ENCODE measurements at places on chromosomes 3 and 15.

GRCh38 chr3:55497250-55497649 is 10.1 kb upstream of the WNT5A start:
- no peak for DNase-seq

DNA sequence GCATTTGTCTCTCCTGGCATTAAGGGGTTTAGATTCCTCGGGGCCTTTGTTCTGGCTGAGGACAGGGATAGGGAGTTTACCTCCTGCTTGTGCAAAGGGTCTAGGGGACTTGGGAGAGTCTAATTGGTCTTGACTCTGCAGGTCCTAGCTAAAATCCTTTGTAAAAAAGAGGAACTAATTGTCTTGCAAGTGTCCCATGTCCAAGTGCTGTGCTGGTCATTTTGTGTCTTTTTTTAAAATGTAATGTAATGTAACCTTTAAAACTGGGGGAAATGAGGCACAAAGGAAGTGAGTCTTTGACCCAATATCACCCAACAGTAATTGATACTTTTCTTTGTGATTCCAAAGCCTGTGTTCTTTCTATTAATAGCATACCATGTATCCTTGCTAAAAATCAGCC is 14.9 kb upstream of the C3orf80 start:
- no peak for DNase-seq

DNA sequence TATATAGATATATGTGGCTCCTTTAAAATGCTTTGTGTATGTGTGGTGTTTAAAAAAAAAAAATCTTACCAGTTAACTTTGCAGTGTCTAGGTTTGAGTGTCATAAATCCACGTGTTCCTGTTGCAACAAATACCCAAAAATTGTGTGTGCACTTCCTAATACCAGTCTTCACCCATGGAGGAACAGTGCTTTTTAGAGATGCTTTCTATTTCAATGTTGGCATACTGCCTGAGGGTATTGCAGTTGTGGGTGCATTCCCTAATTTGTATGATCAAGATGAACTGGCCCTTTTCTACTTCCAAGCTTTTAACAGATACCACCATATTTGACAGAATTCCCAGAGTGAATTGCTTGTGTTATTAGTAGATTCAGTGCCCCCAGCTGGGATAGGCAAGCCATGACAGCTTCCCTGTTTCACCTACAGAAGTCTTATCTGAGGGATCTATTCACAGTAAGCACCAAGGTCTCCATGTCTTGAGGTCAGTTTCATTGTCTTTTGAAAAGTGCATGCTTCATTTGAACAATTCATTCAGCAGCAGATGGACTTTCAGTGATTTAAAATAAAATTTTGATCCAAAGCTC is 68.9 kb upstream of the GOLGA6B start:
- DNase-seq: no peak

DNA sequence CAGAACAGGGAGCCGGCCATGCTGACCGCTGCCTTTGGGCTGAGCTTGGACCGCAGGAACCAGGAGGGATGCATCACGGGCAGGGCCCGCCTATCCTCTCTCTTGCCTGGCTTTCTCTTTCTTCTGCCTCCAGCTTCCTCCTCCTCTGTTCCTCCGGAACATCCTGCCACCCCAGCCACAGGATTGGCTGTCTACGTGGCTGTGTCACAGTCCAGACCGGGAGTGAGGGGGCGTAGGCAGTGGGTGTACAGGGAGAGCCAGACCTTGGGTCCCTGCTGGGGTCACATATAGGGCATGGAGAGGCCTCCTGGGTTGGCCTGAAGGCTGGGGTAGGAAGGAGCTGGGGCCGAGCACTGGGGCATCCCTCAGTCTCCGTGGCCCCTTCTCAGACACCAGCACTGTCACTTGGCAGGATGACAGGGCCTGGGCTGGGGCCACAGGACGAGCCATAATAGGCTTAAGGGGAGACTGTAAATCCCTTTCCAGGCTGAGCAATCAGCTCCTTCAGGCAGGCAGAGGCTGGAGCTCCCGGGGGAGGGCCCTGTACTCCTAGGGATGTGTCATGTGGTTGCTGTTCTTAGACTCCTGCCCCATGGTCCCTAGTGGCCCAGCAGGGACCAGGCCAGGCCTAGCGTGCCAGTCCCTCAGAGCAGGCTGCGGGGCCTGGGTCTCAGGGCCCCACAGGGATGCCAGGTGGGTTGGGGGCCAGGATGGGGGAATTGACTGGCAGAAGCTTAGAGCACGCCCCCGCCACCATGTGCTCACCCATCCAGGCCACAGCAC is 25.4 kb downstream of the LINGO1 start:
- DNase-seq: no peak

GRCh38 chr3:183447206-183448001 is 19.0 kb upstream of the MCF2L2 start:
- peak; percentile 74 for DNase-seq

Data from CD4-positive, alpha-beta T cell treated with Interleukin-15 for 4 hours (primary cell).